ENCODE measurements at places on chromosomes 11 and 22.

GRCh38 chr11:46949297-46949696 is 12.7 kb downstream of the CSTPP1 start:
- DNase-seq: no peak

GRCh38 chr22:37244114-37244921 is at the start of gene RAC2:
RAC2 (minus strand) TSS chr22:37244269; CDS start chr22:37244148, 121 bp downstream.
- DNase-seq: peak; percentile 96

- no peak for DNase-seq
Observed at GRCh38 chr22:28034145-28034759, 115.2 kb upstream of the PITPNB start.

DNA sequence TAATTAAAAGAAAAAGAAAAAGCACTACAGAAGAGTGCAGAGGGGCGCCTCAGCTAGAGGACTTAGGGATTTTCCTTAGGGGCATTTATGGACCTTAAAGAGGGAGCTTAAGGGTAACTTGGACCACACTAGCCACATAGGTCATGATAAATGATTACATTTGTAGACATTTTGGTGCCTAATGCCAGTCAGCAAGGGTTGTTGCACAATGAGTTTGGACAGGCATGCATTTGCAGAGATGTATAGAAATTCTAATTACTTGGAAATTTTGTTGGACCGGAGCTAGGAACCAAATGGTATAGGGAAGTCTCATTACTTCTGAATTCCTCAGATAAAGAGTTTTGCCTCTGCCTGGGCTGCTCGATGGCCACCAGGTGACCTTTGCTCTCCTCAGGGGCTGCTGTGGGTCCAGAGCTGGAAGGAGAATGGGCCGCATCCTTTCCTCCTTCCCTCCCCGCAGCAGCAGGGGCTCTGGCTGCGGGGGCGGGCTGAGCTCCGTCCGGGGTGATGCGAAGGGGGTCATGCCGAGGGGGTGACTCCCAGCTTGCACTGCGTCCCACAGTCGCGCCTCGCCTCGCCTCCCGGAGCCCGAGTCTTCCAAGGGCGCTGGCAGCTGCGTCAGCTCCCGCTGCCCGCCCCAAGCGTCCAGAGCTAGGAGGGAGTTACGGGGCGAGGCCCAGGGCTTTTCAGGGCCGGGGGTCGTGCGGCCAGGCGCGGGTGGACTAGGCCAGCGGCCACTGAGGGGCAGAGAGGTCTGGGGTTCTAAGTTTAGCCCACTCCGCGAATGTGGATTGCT is 20.3 kb upstream of the MALAT1 start:
- no peak for DNase-seq

- DNase-seq: no peak
Observed at GRCh38 chr11:70511345-70511744, 113.0 kb downstream of the CTTN start.

- no peak for DNase-seq
Observed at GRCh38 chr11:78289552-78290292, 101.0 kb downstream of the USP35 start.

- DNase-seq: no peak
Observed at GRCh38 chr22:46457502-46458488, 79.6 kb downstream of the CELSR1 start.

DNA sequence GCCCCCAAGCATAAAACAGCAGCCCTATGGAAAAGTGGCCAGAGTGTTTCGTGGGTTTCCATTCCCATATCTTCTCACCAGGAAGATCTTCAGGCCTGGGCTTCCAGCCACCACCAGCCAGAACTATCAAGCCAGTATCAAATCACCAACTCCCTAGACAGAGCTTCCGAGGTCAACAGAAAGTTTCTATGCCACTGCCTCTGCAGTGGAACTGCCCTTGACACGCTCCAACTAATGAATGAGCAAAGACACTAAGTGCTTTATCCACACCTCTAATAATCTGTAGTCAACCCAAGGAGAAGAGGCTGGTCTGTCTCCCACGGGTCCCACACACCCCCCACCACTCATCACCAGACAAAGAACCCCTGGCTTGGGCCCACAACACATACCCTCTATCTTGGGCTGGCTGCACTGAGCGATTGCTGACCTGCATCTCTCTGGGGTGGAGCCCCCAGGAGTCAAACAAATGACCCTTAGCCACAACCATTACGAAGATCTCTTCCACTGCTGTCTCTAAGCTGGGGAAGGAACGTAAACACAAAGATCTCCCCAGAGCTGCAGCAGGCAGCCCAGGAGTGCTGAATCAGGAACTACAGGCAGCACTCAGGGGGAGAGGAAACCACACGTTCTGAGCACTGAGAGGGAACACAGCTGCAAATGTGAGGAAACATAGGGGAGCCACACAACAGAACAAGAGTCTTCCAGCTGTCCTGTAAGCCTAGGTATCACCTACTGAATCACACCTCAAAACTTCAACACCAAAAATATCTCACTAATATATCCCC is 9.7 kb downstream of the OR5AN1 start:
- DNase-seq: no peak

GRCh38 chr22:39246217-39246616 is 1.4 kb upstream of the PDGFB start:
- no peak for DNase-seq

GRCh38 chr11:83661491-83662350 is 375.6 kb upstream of the CCDC90B start:
- no peak for DNase-seq

GRCh38 chr11:1237851-1238250 is 15.0 kb downstream of the MUC5B start:
- no peak for DNase-seq

DNA sequence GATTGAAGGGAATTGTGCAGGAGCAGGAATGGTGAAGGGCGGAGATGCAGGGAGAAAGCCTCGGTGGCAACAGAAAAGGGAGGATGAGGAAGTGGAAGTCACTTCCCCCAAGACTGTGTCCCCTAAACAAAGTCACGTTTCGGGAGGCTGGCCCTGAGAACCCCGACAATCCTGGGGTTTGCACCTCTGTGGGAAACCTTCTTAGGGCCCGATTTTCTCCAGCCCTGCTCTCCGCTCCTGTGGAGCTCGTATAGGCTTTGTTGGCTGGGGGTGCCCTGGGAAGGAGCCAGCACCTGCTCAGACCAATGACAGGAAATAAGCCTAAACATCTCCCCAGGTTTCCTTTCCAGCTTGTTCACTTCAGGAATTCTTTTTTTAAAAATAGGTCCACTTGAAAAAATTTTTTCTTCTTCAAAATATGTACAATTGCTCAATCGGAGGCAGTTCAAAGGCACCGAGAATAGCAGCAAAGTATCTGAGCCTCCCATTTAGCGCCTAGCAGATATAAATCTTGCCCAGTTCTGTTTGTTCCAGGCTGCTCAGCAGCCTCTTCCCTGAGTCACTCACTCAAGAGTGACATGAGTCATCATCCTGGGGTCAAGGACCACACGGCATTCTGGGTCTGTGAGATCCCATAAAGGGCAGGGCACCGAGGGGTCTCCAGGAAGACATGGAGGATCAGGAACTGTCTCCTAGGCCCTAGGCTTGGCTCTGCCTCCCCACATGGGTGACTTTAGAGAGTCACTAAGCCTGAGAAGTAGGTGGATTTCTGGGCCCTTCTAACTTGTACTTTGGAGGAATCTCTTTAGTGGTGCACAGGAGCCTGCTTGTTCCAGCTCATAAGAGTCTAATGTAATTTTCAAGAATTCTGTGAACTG is 34.0 kb downstream of the IRAG1 start:
- no peak for DNase-seq

GRCh38 chr11:47917599-47918369 is 62.6 kb upstream of the PTPRJ start:
- peak; percentile 70 for DNase-seq

Data from thymus (tissue), 14 donors.